ENCODE measurements at places on chromosomes 1 and 21.

DNA sequence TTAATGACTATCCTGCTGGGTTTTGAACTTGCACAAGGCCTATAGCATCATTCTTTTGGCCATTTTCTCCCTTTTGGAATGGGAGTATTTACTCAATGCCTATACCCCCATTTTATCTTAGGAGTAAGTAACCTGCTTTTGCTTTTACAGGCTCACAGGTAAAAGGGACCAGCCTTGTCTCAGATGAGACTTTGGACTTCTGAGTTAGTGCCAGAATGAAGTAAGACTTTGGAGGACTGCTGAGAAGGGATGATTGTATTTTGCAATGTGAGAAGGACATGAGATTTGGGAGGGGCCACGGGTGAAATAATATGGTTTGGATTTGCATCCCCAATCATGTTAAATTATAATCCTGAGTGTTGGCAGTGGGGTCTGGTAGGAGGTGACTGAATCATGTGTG lies 212.7 kb downstream of the FAF1 start:
- DNase-seq: no peak

DNA sequence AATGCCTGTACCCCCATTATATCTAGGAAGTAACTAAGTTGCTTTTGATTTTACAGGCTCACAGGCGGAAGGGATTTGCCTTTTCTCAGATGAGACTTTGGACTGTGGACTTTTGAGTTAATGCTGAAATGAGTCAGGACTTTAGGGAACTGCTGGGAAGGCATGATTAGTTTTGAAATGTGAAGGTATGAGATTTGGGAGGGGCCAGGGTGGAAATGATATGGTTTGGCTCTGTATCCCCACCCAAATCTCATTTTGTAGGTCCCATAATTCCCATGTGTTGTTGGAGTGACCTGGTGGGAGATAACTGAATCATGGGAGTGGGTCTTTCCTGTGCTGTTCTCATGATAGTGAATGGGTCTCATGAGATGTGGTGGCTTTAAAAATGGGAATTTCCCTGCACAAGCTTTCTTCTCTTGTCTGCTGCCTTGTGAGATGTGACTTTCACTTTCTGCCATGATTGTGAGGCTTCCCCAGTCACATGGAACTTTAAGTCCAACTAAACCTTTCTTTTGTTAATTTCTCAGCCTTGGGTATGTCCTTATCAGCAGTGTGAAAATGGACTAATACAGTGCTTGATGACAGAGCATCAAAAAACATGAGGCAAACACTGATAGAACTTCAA lies 1119.5 kb downstream of the PLA2G4A start:
- DNase-seq: no peak

DNA sequence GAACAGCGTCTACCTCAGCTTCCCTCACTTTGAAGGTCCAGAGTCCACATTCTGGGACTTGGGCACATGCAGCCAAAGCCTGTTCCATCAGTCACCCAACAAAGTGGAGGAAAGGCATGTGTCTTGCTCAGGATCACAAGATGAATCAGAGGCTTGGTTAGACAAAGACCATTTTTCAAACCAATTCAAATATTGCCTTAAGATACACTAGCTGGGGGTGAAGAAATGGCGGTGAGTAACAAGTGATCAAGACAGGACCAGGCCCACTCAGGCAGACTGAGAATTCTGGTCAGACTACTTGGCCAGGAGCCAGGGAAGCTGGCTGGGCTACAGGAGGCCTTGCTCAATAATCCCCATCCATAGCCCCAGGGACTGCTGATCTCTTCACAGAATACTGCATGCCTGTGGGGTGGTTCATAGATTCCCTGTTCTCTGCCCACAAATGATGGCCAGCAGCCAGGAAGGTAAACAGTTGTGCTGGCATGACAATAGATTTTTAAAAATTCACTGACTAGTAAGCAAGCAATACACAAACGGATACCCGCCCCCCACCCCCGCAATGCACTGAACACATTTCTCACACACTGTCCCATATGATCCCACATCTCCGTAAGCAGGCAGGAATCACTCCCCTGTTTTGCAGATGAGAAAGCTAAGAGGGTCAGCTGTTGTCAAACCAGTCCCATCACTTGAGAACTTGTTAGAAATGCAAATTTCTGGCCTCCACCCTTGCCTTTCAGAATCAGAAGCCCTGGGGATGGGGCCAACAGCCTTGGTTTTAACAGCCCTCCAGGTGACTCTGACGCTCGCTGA lies 27.2 kb downstream of the ERI3 start:
- no peak for DNase-seq

DNA sequence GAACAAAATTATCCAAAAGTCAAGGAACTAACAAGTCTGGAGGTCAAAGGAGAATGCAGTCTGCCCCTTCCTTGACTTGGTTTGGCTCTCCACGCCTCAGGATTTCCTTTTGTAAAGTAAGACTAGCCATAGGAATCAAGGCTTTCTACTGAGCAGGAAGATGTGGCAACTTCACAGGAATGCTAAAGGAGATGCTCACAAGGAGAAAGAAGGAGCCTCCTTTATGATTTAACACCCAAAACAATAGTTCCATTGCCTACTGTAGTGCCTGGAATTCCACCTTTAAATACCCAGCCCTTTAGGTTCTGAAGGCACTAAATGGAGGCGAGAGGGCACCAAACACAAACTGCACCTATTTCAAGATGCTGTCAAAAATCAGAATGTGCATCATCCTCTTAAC lies 176.3 kb upstream of the NFIA start:
- DNase-seq: no peak

GRCh38 chr1:228891272-228892034 lies 156.2 kb downstream of the RHOU start:
- no peak for DNase-seq

DNA sequence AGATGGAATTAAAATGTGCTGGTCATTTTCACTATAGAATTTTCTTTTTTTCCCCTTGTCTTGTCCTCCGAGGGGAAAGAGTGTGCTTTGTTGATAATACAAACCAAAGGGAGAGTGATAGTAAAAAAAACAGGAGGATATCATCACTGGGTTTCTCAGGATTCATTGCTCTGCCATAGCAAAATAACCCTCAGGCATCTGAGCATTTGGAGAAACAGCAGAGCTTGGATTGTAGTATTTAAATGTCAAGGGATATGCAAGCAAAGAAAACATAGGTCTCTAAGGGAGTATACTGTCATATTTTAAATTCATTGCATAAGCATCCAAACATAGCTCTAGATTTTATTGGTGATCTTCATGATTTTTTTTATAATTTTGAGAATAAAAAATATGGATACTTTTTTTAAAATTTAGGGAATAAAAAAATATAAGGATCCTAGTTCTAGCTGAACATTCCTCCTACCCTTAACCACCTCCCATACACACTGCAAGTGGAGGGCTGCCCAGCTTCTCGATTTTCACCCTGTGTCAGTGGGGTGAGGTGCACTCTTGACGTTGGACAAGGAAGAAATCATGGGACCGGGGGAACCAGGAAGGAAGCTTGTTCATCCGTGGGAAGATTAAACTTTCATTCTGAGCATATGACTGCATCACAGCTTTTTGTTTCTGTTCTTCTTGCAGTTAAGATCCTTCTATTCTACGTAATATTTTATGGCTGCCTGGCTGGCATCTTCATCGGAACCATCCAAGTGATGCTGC lies 4.4 kb downstream of the ATP1B1 start:
- no peak for DNase-seq

DNA sequence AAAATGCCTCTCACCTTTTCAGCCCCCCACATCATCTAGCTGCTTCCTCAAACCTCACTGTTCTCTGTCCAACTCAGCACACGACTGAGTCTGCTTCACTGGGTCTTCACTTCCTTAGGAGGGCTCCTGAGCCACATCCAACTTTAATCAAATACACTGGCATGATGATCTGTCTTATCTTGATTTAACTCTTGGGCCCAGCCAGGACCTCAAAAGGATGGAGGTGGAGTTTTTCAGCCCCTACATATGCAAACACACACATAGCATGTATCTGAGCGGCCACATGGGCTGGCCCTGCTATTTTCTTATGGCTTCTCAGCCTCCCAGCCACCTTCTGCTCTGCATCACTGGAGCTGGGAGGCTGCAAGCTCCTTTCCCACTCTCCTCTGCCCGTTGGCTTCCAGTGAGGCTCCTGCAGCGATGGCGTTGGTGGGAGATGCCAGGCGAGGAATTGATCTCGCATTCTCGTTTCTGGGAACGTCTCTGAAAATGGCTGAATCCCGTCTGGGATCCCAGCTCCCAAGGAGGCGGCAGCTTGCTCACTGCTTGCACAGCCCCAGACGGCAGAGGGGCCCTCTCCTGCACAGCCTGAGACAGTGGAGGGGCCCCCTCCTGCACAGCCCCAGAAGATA lies 1.8 kb upstream of the PRXL2B start:
- DNase-seq: no peak

DNA sequence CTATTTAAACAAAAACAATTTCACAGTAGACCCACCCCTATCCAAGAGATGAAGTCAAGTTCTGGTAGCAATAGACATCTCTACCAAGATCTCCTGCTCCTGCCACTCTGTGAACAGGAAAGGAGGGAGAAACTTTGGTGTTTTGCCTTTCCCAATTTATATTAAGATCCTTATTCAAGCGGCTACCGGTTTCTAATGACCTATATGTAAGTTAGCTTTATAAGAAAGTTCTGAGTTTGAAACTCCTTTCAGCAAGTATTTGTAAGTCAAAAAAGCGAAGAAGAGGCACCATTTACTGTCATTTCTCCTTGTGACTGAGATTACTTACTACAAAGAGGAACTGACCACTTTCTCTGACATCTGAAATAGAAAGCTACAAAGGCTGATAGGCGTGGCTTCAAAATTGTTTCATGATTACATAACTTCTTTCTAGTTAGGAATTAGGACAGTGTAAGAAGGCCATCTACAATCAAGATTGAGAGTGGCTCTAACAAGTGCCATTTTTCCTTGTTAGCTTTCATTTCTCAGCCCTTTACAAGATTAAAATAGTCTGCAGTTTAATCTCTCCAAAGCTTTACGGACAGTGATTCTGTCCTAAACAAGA lies at the start of gene MNDA:
TSS of gene MNDA (plus strand) at position 448 of the 604 bp plus-strand sequence. CDS start 10,803 bp downstream, outside the sequence.
- DNase-seq: no peak
